Glomerular endothelial cell (primary cell): ENCODE measurements at places on chromosomes 13 and 19. TPM values are rescaled to one million over a fixed set of nuclear protein-coding genes. Genes with fewer than 3 reads are reported as not detected.

DNA sequence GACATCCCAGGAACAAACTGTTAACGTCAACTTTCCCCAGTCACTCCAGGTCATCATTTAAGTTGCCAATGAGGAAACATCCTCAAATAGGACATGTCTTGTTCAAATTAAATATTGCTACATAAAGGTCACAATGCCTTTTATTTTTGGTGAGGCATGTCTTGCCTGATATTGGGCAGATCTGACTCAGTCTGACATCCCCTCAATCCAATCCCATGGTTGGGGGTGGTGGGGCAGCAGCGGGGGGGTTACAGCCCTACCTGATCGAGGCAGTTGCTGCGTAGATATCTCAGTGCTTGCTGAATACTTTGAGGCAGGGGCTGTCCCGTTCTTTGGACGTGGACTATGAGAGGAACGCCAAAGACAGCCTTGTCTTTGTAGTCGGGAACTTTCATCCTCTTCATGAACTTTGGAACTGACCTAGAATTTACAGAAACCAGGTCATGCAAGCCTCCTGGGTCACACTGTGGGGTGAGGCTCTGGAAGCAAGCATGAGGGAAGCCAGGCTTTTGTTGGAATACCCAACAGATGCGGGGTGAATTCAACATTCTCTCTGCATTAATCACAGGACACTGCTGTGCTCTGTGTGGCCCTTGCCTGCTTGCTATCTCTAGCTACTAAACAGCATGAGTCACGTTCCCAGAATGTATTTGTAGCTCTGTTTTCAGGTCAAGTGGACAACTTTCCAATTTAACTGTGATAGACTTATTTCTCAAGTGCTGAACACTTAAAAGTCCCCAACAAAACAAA lies 109.8 kb downstream of the KL start:
- peak; percentile 91 for DNase-seq

GRCh38 chr19:28705008-28705407 lies 507.9 kb downstream of the UQCRFS1 start:
- DNase-seq: no peak

GRCh38 chr19:40612831-40613689 lies 11.9 kb downstream of the LTBP4 start:
- no peak for DNase-seq

DNA sequence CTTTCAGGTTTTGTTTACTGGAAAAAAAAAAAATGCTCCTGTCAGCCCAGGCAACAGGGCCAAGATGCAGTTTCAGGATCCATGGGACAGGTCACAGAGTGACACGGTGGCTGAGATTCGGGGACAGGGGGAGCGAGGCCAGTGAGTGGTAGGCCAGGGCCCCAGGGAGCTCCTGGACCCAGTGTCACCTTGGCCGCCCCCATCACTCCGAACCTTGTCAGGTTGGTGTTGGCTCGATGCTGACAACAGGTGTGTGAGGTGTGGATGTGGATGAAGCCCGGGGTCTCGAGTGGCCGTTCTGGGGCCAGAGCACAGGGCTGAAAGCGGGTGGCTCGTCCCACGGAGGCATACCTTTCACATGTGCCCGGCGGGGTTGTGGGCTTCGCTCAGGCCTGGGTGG lies 6.1 kb upstream of the UQCR11 start:
- no peak for DNase-seq

GRCh38 chr19:46202872-46203860 lies 26.4 kb upstream of the IGFL1 start:
- DNase-seq: no peak

DNA sequence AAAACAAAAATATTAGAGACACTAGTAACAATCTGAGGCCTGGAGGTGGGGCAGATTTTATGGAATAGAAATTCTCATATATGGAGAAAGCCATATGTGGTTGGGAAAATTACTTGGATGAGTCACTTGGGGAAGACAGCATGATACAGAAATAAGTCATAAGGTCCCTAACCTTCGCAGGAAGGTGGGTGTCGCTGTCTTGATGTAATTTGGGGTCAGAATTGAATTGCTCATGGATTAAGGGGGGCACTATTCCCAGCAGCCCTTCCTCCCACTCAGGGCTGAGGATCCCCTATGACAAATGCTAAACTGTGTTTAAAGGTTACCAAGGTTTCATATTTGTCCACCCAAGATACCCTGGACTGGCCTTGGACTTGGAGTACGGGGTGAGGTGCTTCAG lies 5.0 kb downstream of the RDH8 start:
- no peak for DNase-seq

GRCh38 chr13:80265348-80265747 lies 75.6 kb downstream of the SPRY2 start:
- no peak for DNase-seq

- no peak for DNase-seq
Measured at GRCh38 chr19:45876411-45877197, 9.3 kb downstream of the IRF2BP1 start.

GRCh38 chr19:40431698-40432097 lies 5.9 kb upstream of the SERTAD1 start:
- DNase-seq: no peak

DNA sequence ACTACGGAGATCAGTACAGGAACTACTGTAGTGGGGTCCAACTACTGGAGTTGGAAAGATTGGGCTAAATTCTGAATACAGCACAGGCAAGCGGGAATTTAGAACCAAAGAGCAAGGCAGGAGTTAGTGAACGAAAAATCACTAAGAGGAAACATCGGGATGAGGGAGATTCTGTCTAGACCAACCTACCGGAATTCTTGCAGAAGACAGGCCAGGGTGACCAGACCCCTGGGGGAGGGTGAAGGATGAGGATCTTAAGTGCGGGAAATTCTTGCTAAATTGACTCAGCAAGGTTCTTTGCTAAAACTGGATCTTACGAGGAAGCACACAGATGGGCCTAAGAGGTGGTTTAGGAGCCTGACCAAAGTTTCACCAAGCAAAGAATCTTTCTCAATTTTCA lies 13.2 kb upstream of the PSPC1 start:
- no peak for DNase-seq

DNA sequence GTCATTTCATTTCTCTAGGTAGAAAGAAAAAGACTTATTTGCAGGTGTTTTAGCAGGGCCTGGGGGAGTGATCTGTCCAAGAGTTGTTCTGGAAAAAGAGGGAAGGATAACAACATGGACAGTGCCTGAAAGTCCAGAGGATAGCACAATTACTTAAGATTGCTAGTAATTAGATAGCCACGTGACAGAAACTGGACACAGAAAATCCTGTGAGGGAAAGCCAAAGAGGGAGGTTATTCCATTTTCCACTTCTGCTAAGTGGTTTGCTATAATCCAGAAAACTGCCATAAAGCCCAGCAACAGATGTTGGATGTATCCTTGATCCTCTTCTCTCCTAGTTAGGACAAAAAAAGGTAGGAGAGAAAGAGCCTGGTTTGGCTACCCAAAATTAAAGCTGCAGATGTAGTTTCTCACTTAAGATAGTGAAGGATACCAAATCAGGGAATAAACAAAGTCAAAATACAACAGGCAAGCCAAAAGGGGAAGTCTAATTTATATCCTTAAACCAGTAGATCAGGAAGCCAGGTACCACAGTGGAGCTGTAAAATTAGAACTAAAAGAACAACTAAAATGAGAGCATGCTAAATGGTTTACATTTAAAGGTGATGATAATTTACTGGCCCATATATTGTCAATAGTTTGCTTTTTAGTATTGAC lies 140.2 kb downstream of the VWA8 start:
- no peak for DNase-seq

Gene NPHS1
- total RNA-seq: not detected in 2 replicates

Gene ZNF844
- total RNA-seq: 2.2 and 2.3 TPM in 2 replicates

Gene KIR2DL1
- total RNA-seq: not detected in 2 replicates

Gene ANKRD27
- 23.3 and 27.2 TPM in 2 replicates for total RNA-seq
